Activated T-cell treated with anti-CD3 and anti-CD28 coated beads for 24 hours (primary cell): ENCODE measurements at places on chromosomes 2 and 18.

DNA sequence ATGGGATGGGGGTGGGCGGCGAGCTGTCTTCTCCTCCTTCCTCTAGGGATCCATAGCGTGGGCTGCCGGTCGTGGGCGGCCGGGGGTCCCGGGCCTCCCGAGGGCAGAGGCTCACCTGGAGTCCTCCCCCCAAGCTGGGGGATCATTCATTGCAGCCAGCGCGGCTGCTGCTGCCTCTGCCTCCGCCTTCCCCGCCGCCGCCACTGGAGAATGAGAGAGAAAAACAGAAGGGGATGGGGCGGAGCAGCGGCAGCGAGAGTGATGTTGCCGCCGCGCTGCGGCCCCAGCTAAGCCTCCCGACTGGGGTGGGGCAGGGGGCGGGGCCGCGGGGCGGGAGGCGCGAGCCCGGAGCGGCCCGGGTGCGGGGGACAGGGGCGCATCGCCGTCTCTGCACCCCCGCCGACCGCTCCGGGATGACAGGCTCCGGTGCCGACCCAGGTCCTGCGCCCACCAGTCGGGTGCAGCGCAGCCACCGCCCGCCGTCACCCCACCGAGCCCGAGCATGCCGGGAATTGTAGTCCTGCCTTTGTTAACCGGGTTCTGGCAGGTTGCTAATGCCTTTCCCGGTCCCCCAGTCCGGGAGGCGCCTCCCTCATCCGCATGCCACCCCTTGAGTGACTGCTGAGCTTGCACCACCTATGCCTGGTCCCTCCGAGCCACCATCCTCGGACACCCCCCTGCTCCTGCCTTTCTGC is at the start of gene KIF3C:
KIF3C (minus strand) TSS at position 225 of the 695 bp plus-strand sequence. CDS start 580 bp downstream, outside the sequence.
- DNase-seq, result peak; percentile 54

GRCh38 chr2:28588292-28588670 is 92.4 kb downstream of the PLB1 start:
- DNase-seq, result no peak

DNA sequence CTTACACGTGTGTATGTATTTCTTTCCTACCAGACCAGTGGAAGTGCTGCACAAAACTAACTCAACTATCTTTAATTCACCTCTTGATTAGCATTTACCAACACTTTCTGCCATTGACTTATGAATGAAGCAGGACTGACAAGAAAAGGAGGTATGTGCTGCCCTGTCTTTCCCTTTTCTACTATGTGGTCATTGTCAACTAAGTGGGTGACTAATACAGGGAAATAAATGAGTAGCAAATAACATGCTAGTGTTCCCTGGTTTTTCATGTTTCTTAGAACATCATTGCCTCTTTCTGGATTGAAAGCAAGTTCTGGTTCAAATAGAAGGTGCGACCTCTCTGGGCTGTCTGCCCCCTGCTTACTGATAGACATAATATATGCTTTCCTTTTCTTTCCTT is 58.0 kb downstream of the LINC00305 start:
- DNase-seq, result no peak

- DNase-seq, result no peak
Observed at GRCh38 chr2:224162122-224162521, 123.0 kb upstream of the SERPINE2 start.

DNA sequence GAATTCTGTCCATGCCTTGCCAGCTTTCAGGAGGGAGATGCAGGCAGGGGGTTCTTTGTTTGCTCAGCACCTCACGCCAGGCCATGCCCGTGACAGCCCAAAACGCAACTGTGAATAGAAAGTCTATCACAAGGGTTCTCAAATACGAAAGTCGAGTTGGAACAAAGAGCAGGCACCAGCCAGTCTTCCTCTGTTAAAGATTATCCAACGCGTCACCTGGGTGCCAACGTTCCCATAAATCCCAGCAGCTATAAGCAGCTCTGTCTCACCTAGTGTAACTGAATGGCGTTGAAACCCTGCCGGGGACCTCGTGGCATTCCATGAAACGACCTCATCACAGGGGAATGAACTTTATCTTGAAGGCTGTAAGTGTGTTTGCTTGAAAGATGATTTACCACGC is 84.8 kb upstream of the GATA6 start:
- DNase-seq, result no peak
